Fibroblast of upper back skin (primary cell): ENCODE measurements at places on chromosomes 13 and 19.
A peak's percentile ranks its signal among the peaks of the same experiment; 100 is the strongest.

DNA sequence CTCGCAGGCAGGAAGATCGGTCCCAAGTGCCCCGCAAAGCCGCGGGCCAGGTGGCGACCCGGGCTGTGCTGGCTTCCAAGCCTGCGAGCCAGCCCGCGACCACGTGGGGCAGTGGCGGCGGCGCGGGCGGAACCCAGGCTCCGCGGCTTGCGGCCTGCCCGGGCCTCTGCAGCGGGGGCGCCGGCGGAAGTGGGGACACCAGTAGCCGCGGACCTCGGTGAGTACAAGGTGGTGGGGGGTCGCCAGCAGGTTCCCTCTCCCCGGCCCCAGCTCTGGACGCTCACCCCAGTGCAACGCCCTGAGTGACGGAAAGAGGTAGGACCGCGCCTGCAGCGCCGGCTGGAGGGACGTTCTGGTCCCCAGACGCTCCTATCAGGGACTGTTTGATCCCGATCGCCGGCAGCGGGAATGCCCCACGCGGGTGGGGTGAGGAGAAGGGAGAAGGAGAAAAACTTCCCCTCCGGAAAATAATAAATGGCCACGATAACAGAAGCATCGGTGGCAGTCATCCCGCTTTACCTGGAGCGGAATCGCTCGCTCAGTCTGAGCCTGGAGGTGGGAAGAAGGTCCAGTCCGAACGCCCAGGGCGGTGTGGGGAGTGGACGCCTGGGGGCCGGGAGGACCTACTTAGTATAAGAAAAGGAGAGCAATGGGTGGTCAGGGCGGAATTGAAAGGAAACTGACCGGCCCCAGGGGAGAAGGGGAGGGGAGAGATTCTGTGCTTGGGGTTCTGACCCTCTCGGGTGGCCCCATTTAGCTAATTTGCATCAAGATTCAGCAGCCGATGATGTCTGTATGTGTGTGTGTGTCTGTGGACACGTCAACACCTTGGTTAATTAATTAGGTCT, at the start of gene GEMIN7:
Gene GEMIN7, plus strand, starts transcription at position 198 of the 848 bp plus-strand sequence. CDS start 10,855 bp downstream, outside the sequence.
- peak; percentile 67 for DNase-seq

DNA sequence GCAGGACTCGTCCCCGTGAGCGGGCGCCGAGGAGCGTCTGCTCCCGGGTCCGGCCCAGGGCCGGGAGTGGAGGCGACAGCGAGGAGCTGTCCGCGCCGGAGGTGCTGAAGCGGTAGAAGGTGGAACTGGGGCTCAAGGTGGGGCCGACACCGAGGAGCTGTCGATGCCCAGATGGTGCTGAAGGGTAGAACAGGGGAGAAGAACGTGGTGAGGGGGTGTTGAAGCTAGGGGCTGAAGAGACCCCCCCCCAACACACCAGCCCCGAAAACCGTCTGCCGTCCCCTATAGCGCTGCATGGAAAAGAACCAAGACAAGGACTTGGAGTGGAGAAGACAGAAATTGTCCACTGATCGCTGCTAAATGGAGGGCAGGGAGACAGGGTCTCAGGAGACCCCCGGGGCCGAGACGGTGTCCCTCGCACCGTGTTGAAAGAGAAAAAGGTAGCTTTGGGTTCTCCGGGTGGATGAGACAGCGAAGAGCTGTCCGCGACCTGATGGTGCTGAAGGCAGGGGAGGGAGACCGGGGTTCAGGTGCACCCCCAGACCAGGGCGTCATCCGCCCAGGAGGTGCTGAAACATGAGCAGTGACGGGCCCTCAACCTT, 7.1 kb upstream of the PDE4C start:
- DNase-seq, result peak; percentile 22

GRCh38 chr13:34037636-34038540, 219.9 kb downstream of the RFC3 start:
- peak; percentile 15 for DNase-seq

DNA sequence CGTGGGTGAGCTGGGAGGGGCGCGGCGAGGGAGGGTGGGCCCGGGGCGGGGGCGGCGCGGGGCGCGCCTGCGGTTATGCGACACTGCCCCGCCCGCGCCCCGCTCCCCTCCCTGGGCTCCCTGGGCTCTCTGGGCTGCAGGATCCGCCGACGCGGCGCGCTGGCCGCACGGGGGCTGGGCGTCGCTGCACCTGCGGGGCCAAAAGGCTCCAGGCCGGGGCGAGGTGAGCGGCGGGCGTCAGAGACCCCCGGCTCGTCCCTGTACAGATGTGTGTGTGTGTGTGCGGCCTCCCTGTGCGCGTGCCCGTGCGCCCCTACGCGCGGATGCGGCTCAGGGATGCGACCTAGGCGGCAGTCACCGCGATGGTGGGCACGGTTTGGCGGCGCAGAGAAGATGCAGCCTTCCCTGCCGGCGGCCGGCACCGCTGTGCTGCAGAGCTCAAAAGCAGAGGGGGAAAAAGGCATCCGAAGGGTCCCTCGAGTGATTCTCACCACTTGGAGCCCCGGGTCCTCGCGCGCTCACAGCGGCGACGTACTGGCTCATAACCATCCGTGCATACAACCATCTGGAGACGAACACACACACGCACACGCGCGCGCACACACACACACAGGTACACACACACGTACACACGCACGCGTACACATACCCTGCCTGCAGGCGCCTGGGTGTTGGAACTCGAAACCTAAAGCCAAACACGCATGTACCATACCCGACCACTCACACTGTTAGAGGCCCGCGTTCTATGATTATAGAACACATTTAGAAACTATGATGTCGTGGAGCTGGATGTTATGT, 709 bp downstream of the ATP8A2 start:
- no peak for DNase-seq

DNA sequence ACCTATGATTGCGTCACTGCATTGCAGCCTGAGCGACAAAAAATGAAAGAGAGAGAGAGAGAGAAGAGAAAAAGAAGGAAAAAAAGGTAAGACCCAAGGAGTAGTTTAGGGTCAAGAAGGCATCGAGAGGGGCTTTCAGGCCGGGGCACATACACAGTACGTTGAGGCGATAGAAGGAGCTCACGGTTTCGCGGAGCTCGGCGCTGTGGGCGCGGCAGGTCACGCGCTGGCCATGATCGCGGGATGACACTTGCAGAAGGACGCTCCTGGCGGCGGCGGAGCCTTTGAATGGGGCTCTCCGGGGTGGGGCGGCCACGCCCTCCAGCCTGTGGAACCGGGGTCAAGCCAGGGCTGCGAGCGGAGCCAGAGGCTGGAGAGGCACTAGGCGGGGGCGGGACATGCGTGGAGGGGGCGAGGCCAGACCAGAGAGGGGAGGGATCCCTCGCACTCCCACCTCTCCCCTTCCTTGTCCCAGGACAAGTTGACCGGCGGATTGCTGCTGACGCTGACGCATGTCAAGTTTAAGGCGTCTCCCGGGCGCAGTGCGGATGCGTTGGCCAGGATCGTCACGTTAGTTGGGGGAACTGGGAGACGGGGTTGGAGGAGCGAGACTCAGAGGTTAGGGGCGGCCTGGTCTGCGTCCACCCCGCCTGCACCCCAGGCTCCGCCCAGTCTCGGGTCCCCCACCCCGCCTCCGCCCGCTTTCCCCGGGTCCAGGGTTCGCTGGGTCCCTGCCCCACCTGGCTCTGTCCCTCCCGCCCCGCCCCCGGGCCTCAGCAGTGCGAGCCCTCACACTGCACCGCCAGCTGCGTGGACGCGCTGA, 6.9 kb downstream of the NPHS1 start:
- no peak for DNase-seq
